ENCODE measurements at places on chromosomes 3 and 15. TPM values are rescaled to one million over a fixed set of nuclear protein-coding genes. Genes with fewer than 3 reads are reported as not detected.

The CTXND1 gene
- 0.52 TPM for total RNA-seq

The ZBBX gene
- not detected for total RNA-seq

The RHCG gene
- not detected for total RNA-seq

The COL7A1 gene
- 2.1 TPM for total RNA-seq

The GOLGA8O gene
- total RNA-seq: 1.6 TPM

The CCR1 gene
- 3.7 TPM for total RNA-seq

The IGDCC3 gene
- total RNA-seq: 1.0 TPM

The TM4SF4 gene
- total RNA-seq: not detected

The PLA2G4D gene
- not detected for total RNA-seq

The ATP13A5 gene
- total RNA-seq: not detected

The ENTPD3 gene
- 1.6 TPM for total RNA-seq

The JMJD7 gene
- 1.0 TPM for total RNA-seq

The GP9 gene
- total RNA-seq: not detected

The ROBO2 gene
- total RNA-seq: 8.9 TPM

The CLDN11 gene
- 1.6 TPM for total RNA-seq

The GMPS gene
- 16.2 TPM for total RNA-seq

The RHOV gene
- 1.0 TPM for total RNA-seq

The SI gene
- total RNA-seq: not detected

The MOBP gene
- total RNA-seq: not detected

The FSIP1 gene
- total RNA-seq: 3.7 TPM

The GJD2 gene
- not detected for total RNA-seq

The KIAA1143 gene
- total RNA-seq: 12.0 TPM

The TMEM207 gene
- total RNA-seq: not detected

The NOX5 gene
- under 0.01 TPM for total RNA-seq
